Epithelial cell of alveolus of lung (primary cell): ENCODE measurements at places on chromosomes 6 and 20. TPM values are rescaled to one million over a fixed set of nuclear protein-coding genes. Genes with fewer than 3 reads are reported as not detected.

SLC35D3 gene
- 0.08 TPM in 1 of 2 replicates, not detected in the other for total RNA-seq

EPB41L1 gene
- 16.8 and 17.6 TPM in 2 replicates for total RNA-seq

PMEPA1 gene
- total RNA-seq, result 16.0 and 16.4 TPM in 2 replicates

SEMG1 gene
- total RNA-seq, result not detected in 2 replicates

ZBTB46 gene
- total RNA-seq, result 3.7 TPM in 2 replicates

KHDC3L gene
- not detected in 2 replicates for total RNA-seq

SMOC2 gene
- total RNA-seq, result not detected in 2 replicates

CST7 gene
- not detected in 2 replicates for total RNA-seq

KCNB1 gene
- under 0.01 TPM in 1 of 2 replicates, not detected in the other for total RNA-seq

NHLRC1 gene
- 1.0 and 2.6 TPM in 2 replicates for total RNA-seq

RBM24 gene
- total RNA-seq, result 5.6 and 6.1 TPM in 2 replicates

MAPK13 gene
- total RNA-seq, result 5.7 and 23.0 TPM in 2 replicates

IMPG1 gene
- 0.26 TPM in 1 of 2 replicates, not detected in the other for total RNA-seq

KAT14 gene
- total RNA-seq, result 9.3 and 12.3 TPM in 2 replicates

TAB2 gene
- total RNA-seq, result 25.7 and 35.5 TPM in 2 replicates

CD93 gene
- 5.6 and 8.6 TPM in 2 replicates for total RNA-seq

CLPSL2 gene
- not detected in 2 replicates for total RNA-seq

ZBP1 gene
- not detected in 2 replicates for total RNA-seq

CYP39A1 gene
- 1.9 and 3.4 TPM in 2 replicates for total RNA-seq

FAM83C gene
- not detected in 2 replicates for total RNA-seq

OR2J3 gene
- not detected in 2 replicates for total RNA-seq

MYCT1 gene
- total RNA-seq, result 0.48 and 1.4 TPM in 2 replicates

AURKA gene
- total RNA-seq, result 23.8 and 38.1 TPM in 2 replicates

WFDC5 gene
- total RNA-seq, result not detected in 2 replicates

TOP1 gene
- total RNA-seq, result 33.0 and 54.9 TPM in 2 replicates

KIF16B gene
- 6.2 and 9.4 TPM in 2 replicates for total RNA-seq

TREM2 gene
- total RNA-seq, result not detected in 2 replicates

PAK5 gene
- total RNA-seq, result not detected in 2 replicates
